Motor neuron (in vitro differentiated cells): ENCODE measurements at places on chromosomes 1 and 21. TPM values are rescaled to one million over a fixed set of nuclear protein-coding genes. Genes with fewer than 3 reads are reported as not detected.

The SPATA17 gene
- total RNA-seq, result 26.1 and 29.1 TPM in 2 replicates

DNA sequence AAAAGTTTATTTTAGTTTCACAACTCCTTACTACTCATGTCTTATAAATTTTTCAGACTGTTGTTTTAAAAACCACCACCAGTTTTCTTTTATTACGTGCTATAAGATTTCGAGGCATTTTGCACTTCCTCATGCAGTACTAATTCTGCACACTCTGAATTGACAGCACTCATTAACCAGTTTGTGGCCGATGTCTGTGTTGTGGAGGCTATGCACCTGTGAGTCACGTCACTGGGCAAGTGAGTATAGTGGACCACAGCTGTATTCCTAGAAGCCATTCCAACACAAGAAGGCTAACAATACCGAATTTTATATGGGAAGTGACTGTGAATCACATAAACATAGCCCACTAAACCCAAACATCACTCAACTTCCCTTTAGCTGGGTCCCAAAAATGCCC, 21.0 kb upstream of the SPATA6 start:
- no peak for ATAC-seq

The C1orf185 gene
- total RNA-seq, result not detected in 2 replicates

- ATAC-seq, result no peak
These were observed 100.8 kb upstream of the DNAH14 start for GRCh38 chr1:224828691-224829090.

DNA sequence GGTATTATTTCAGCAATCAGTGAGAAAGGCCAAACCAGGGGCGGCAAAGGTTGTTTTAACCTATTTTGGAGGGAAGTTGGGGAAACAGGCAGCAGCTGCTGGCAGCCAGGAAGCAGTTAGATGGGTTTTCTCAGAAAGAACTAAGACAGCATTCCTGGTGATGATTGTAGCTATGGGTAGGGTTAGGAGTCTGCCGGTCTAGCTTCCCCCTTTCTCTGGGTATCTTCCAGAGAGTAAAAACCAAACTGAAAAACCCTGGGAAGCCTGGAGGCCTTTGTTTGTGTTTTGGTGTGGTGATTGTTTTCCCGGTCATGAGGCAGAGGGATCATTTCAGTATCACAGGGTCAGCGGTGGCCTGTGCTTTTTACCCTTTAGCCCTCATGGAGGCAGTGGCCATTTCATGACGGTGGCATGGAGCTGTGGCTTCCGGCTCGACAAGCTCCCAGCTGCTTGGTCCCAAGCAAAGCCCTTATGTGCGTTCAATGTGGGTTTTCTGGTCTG, 19.5 kb upstream of the TNFRSF1B start:
- ATAC-seq, result no peak

- no peak for ATAC-seq
These were observed 26.4 kb downstream of the LHX4 start for GRCh38 chr1:180256341-180257027.

DNA sequence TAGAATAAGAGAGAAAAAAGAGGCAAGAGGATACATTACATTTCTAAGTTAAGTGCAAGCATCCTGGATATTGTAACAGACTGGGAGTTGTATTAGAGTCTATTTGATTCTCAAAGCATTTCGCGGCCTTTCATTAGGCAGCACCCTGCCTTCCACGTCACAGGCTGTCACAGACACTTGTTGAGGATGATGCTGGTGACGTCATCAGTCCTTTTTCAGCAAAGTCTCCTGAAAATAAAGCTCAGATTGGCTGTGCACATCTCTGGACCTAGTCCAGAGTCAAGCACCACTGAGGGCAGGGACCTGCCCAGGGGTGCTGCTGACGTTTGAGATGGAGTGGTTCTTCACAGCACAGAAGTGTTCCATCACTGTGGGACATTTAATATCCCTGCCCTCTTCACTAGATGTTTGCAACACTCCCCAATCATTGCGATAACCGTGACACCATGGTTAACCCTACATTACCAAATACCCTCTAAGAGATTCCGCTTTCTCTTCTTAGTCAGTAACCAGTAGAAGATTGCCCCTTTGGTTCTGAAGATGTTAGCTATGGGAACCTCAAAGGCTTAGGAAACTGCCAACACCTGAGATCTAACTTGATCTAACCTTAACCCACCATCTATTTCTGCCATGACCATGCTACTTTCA, 72.7 kb upstream of the F3 start:
- ATAC-seq, result no peak
